ENCODE measurements at places on chromosomes 4 and X.
A peak's percentile ranks its signal among the peaks of the same experiment; 100 is the strongest.

- peak; percentile 3 for DNase-seq
Observed at GRCh38 chr4:174749091-174749490, 80.0 kb downstream of the GLRA3 start.

- peak; percentile 83 for DNase-seq
Observed at GRCh38 chr4:126071346-126072333, 756.9 kb downstream of the FAT4 start.

DNA sequence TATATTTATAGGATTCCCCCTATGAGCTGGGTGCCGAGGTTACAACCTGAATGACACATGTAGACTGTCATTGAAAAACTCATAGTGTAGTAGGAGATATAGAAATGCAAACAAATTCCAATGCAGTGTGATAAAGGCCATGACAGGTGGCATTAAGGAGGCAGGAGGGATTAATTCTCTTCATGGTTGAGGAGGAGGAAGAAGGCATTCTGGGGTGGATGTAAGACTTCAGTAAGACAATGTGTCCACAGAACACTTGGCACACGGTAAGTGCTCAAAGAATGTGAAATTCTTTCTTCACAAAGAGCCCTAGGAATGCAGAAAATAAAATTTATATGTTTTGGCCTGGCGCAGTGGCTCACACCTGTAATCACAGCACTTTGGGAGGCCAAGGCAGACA lies 136.5 kb downstream of the RBM47 start:
- no peak for DNase-seq

DNA sequence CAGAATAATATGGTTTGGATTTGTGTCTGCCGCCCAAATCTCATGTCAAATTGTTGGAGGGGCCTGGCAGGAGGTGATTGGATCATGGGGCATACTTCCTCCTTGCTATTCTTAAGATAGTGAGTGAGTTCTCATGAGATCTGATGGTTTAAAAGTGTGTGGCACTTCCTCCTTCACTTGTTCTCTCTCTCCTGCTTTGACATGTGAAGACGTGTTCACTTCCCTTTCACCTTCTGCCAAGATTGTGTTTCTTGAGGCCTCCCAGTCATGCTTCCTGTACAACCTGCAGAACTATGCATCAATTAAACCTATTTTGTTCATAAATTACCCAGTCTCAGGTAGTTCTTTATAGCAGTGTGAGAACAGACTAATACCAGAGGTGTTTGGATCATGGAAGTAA lies 325.7 kb upstream of the GIMD1 start:
- no peak for DNase-seq

Measured in skeletal muscle cell (primary cell).